ENCODE measurements at places on chromosomes 1 and 21.

DNA sequence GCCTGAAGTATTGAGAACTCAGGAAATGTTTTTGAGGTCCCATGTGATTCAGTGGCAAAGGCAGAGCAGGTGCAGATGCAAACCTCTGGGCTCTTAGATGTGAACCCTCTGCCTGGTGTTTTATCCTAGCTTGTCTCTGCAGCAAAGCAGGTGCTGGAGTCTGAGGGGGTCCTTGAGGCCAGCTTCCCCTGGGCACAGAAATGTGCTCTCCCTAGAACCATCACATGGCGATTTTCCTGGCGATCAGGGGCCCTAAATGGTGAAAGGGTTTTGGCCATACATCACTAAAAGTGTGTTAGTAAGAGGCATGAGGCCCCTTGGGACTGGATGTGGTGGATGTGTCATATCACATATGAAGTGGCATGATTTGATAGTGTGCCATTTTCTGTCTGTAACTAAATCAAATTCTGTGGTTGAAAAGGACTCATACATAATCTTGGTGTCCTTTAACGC lies 144.8 kb downstream of the ST6GALNAC3 start:
- DNase-seq: no peak

DNA sequence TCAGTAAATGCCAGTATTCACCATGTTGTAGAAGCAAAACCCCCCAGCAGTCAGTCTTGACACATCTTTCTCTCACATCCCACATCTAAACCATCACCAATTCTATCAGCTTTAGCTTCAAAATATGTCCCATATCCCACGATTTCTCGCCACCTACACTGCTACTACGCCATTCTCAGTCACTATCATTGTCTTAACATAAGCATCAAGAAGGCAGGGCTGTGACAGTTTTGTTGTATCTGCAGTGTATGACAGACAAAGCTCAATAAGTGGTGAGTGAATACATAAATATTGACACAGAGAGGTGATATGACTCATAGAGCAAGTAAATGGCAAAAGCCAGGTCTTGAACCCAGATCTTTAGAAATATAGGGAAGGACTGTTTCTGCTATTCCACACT lies 59.9 kb downstream of the JAK1 start:
- no peak for DNase-seq

- DNase-seq: no peak
Observed at GRCh38 chr1:6300342-6301048, 39.6 kb upstream of the GPR153 start.

DNA sequence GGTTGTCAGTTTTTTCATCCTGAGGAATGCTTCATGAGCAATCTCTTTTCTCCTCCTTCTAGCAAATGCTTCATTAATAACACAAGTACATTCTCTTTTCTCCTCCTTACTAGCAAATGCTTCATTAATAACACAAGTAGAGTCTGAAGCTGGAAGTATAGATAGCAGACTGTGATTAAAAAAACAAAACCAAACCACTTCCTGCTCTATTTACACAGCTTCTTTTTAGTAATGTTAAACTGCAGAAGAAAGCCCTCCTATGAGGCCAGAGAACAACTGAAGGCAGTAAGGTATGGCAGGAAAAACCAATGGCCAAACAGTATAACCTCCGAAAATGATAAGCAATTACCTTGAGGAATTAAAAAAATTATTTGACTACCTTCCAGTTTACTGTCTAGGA lies 90.1 kb downstream of the ZSWIM5 start:
- no peak for DNase-seq

DNA sequence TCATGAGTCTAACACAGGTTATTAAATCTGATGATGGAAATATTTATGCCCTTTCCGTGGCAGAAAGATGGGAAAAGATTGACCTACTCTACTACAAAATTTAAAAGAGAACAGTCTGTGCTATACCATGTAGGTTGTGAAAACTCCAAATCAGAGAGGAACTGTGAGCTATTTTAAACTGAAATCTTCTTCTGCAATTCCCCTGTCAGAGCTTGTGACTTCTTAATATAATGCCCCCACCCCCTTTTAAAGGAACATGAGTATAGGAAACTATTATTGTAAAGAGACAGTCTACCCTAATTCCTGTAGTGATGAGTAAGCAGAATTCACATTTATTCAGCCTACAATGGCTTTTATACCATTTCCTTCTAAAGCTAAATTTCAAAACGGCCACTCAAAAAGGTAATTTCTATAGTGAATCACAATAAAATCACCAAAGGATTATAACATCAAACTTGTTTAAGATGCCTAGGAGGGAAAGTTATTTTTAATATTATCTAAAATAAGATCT lies 11.7 kb downstream of the DSCAM start:
- DNase-seq: no peak

DNA sequence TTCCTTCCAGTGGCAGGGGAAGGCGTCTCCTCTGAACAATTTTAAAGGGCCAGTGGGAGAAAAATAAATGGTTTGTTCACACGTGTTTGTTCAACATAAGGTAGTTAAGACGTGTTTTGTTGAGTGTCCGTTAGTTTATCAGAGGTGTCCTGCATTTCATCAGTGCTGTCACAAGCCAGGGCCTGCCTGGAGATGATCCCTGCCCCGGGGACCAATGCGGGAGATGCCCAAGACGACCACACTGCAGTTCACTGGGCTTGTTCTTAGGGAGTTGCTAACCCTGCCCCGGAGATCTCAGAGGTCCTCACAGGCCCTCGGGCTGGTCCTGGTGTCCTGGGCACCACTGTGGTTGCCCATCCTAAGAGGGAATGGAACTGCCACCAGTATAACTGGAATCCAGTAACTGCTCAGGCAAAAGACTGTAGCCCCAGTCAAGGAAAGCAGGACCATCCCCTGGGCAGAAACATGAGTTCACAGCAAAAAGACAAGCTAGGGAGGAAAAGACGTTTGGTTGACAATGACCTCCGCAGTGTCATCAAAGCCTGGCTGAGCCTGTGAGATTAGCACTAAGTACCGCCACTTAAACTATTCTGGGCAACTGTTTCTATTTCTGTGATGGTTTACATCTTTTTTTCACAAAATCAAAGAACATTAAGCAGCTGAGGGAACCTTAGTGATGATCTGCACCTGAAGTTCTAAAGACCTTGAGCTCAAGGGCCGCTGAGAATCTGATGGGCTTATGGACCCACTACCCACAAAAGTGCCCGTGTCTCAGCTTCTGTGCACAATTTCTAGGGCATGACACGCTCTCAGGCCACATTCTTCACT lies 44.9 kb upstream of the LIN9 start:
- no peak for DNase-seq

GRCh38 chr1:54070171-54070837 lies 16.9 kb downstream of the TCEANC2 start:
- no peak for DNase-seq

GRCh38 chr1:108865316-108865910 lies 8.5 kb upstream of the AKNAD1 start:
- DNase-seq: no peak

GRCh38 chr1:29633771-29634170 lies 397.4 kb downstream of the PTPRU start:
- no peak for DNase-seq

DNA sequence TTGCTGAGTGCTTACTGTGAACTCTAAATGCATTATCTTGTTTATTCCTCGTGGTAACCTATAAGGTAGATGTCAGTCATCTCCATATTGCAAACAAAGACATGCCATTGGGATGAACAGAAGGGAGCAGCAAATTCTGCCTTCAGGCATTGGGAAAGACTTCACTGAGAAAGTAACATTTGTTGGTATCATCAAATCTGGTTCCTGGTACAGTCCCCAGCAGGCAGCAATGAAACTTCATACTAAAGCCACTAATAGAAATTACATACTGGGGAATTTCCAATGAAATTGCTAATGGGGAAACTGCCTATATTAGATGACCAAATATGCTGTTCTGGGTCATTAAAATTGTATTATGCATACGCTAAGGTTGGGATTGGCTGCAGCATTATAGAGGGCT lies 47.3 kb upstream of the ST6GALNAC5 start:
- DNase-seq: no peak

- no peak for DNase-seq
Observed at GRCh38 chr1:89737985-89738510, 82.8 kb upstream of the LRRC8D start.

GRCh38 chr1:58155418-58156123 lies 391.0 kb downstream of the OMA1 start:
- DNase-seq: no peak

GRCh38 chr21:36888466-36888865 lies 78.0 kb downstream of the HLCS start:
- DNase-seq: no peak

GRCh38 chr1:216927633-216928032 lies 204.4 kb upstream of the ESRRG start:
- DNase-seq: no peak

DNA sequence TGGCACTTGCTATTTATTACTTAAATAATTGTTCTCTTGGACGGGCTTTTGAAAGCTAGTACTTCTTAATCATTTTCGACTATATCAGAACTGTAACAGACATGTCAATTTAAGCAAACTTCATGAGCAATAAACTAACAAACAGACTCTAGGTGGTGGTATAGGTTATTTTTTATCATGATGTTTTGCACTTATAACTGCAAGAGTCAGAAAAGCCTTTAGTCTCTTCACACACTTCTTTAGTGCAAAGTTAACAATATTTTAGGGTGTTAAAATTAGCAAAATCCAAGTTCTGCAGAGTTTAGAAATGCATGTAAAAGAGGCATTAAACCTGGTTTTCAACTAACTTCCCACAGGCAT lies 2.2 kb downstream of the NRIP1 start:
- no peak for DNase-seq

- DNase-seq: no peak
Observed at GRCh38 chr1:226988334-226988666, 48.2 kb downstream of the COQ8A start.

GRCh38 chr1:47951026-47951425 lies 46.2 kb downstream of the TRABD2B start:
- no peak for DNase-seq

DNA sequence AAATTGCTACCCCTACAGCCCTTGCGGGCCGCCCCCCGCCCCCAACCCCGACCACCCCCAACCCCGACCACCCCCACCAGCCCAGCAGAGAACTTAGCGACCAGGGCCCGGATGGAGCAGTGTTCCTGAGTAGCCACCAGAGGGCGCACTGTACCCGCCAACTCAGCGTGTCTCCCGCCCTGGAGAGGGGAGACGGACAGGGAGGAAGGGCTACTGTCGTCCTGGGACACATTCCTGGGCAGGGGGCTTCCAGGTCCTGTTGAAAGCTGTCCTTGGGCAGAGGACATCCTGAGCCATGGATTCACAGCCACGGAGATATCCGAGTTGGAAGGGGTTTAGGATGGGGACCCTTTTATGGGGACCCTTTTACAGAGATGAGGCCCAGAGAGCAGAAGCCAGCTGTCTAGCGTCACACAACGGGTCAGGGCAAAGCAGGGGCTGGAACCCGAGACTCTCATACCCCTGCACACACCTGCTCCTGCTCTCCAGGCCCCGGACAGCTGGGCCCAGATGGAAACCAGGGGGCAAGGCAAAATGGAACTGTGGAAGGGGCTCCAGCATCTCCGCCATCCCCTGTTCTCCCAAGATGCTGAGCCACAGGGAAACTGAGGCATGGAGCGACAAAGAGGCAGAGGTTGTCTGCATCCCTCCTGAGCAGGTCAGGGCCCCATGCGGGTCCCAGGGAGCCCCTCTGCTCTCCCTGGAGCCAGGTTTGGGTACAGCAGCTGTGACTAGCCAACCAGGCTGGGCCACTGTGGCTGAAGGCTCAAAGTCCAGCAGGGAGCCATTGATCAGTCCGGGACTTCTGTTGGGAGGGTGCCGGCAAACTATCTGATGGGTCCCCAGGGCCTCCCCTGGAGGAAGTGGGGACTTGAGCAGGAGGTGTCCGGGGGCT lies 25.0 kb upstream of the LAPTM5 start:
- peak; percentile 58 for DNase-seq

- DNase-seq: no peak
Observed at GRCh38 chr1:110347182-110347893, 8.2 kb downstream of the RBM15 start.

DNA sequence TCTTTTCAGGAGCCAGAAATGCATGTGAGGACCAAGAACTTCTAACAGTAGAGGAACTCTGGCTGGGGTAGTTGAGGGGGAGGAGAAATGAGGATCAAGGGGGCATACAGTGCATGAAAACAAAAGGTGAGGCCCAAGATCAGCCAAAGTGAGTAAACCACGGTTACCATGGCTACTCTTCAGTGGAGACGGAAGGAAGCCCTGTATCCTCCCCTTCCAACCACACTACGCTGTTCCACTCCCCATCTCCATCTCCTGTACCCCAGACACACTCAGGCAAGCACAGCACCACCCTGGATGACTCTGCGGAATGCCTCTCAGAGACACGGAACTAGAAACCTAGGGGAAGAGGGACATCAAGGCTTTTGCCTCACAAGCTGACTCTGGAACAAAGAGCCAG lies 157.6 kb upstream of the CAMK1G start:
- DNase-seq: no peak

- DNase-seq: no peak
Observed at GRCh38 chr21:21713651-21714180, 715.5 kb downstream of the NCAM2 start.

GRCh38 chr1:219806020-219806419 lies 122.3 kb downstream of the SLC30A10 start:
- DNase-seq: no peak

GRCh38 chr1:218447010-218447689 lies 102.0 kb downstream of the TGFB2 start:
- DNase-seq: no peak

GRCh38 chr1:196060539-196060938 lies 547.7 kb downstream of the KCNT2 start:
- no peak for DNase-seq

DNA sequence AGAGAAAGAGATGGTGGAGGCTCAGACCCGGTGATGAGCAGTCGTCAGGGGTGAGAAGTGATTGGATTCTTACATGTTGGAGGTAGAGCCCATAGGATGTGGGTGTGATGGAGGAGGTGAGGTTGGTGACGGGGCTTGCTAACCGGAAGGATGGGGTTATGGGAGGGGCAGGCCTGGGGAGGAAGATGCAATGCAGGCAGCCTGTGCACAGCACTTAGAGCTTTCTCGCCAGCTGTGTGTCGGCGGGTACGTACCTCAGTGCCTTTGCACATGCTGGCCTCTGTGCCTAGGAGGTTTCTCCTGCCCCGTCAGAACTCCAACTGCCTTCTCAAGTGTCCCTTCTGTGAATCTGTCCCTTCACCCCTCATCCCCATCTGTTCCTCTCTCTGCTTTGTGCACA lies 2.9 kb upstream of the BSND start:
- DNase-seq: peak; percentile 7

DNA sequence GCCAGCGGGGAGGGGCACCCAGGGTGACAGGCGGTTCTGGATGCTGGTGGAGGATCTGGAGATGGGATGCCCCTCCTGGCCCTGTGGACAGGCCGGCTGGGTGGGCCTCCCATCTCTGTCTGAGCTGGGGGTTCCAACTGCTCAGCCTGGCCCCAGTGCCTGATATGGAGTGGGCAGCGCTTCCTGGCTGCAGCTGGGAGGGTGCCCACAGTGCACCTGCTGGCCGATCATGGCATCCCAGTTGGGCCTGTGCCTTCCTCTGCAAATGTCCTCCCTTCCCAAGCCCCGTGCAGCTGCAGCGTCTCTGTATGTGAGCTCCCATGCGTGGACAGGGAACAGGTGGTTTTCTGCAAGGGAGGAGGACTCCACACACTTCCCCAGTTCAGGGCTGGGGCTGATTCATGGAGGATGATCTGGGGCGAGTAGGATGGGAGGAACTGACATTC lies 2.1 kb downstream of the PFKL start:
- no peak for DNase-seq

GRCh38 chr1:188062456-188062855 lies 1233.7 kb downstream of the PLA2G4A start:
- no peak for DNase-seq

- DNase-seq: no peak
Observed at GRCh38 chr1:2294033-2294724, 66.1 kb downstream of the SKI start.

Measured in stimulated activated CD8-positive, alpha-beta memory T cell treated with anti-CD3 and anti-CD28 coated beads, Interleukin-4, amount 100 ng/mL, for 1 hour (primary cell).